Chondrocyte (in vitro differentiated cells): ENCODE measurements at places on chromosomes 13 and 19. TPM values are rescaled to one million over a fixed set of nuclear protein-coding genes. Genes with fewer than 3 reads are reported as not detected.

ZNF90 gene
- total RNA-seq = 2.3 to 5.1 TPM (median 2.4 TPM) in 3 replicates

SLC8A2 gene
- 0.27 to 0.42 TPM (median 0.31 TPM) in 3 replicates for total RNA-seq

ZNF724 gene
- total RNA-seq = 2.3 to 6.7 TPM (median 3.0 TPM) in 3 replicates

ZNF304 gene
- 7.5 to 9.6 TPM (median 8.0 TPM) in 3 replicates for total RNA-seq

PLIN4 gene
- total RNA-seq = 0.05 TPM in 2 of 3 replicates, not detected in the other

TMEM255B gene
- total RNA-seq = 2.6 to 7.1 TPM (median 5.2 TPM) in 3 replicates

ZNF382 gene
- 10.7 to 17.3 TPM (median 12.5 TPM) in 3 replicates for total RNA-seq

C1QTNF9 gene
- not detected in 3 replicates for total RNA-seq

VSTM1 gene
- total RNA-seq = not detected in 3 replicates

FFAR3 gene
- not detected in 3 replicates for total RNA-seq

DZIP1 gene
- 39.8 to 59.9 TPM (median 42.4 TPM) in 3 replicates for total RNA-seq

MAST3 gene
- total RNA-seq = 9.7 to 10.1 TPM (median 10.0 TPM) in 3 replicates

ANGPTL8 gene
- total RNA-seq = not detected in 3 replicates

PLK5 gene
- 0.12 TPM in 1 of 3 replicates, not detected in the others for total RNA-seq

CFAP97D2 gene
- not detected in 3 replicates for total RNA-seq

RDH8 gene
- not detected in 3 replicates for total RNA-seq
